ENCODE measurements at places on chromosomes 7 and 10. TPM values are rescaled to one million over a fixed set of nuclear protein-coding genes. Genes with fewer than 3 reads are reported as not detected.

DNA sequence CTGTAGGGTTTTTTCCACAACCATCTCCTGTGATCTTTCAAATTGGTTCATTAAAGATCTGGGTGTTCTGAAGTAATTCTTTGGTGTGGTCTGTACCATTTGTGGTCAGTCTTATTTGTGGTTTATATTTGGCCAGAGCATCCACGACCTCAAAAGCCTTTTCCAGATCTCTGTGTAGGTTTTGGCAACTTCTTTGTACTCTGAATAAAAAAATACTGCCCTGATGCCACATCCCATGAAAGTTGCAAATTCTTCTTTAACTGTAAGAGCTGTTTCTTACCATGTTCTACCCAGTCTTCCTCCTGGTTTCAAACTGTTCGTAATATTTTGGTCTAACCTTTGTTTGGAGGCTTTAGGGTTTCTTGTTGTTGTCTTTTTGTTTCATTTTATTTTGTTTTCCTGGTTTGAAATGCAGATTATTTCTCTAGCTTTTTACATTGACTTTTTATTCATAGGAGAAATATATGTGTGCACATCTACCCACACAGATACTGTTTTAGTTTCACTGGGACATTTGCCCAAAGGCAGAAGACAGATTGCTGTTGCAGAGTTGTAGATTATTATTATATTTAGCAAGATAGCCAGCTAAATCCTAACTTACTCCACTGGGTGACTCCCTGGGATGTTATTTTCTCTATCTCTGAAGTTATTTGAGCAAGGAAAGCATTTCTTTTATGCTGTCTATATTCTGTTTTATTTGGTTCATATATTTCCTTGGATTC is 123.2 kb upstream of the SAMD8 start:
- H3K4me3 ChIP-seq: no peak overlapping the region
- H3K27me3 ChIP-seq: no peaks in the 10 kb centered on the region
- peaks cover 14% of the 10 kb centered on the region for H3K4me1 ChIP-seq
- H3K27ac ChIP-seq: peak overlapping the region; percentile 61
- DNase-seq: no peak

DNA sequence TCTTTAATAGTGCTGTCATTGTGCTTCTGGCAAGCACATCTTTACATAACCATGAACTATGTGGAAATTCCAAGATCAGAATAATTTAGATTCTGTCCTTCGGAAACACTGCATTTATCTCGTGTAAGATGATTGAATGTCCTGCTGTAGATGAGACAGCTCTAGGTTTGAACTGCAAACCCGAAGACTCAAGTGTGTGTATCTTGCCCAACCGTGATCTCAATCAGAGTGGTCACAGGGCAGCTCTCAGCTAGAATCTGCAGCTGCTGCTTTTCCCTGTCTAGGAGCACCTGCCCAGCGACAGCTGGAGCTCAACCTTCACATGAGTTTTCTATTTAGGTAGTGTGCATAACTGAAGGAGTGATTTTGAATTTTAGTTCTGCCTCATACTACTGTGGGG is 17.5 kb upstream of the KIF20B start:
- peaks cover 7% of the 10 kb centered on the region for H3K27me3 ChIP-seq
- no peaks in the 10 kb centered on the region for H3K36me3 ChIP-seq
- no peaks in the 10 kb centered on the region for H3K4me1 ChIP-seq
- no peak for DNase-seq
- H3K4me3 ChIP-seq: no peak overlapping the region

DNA sequence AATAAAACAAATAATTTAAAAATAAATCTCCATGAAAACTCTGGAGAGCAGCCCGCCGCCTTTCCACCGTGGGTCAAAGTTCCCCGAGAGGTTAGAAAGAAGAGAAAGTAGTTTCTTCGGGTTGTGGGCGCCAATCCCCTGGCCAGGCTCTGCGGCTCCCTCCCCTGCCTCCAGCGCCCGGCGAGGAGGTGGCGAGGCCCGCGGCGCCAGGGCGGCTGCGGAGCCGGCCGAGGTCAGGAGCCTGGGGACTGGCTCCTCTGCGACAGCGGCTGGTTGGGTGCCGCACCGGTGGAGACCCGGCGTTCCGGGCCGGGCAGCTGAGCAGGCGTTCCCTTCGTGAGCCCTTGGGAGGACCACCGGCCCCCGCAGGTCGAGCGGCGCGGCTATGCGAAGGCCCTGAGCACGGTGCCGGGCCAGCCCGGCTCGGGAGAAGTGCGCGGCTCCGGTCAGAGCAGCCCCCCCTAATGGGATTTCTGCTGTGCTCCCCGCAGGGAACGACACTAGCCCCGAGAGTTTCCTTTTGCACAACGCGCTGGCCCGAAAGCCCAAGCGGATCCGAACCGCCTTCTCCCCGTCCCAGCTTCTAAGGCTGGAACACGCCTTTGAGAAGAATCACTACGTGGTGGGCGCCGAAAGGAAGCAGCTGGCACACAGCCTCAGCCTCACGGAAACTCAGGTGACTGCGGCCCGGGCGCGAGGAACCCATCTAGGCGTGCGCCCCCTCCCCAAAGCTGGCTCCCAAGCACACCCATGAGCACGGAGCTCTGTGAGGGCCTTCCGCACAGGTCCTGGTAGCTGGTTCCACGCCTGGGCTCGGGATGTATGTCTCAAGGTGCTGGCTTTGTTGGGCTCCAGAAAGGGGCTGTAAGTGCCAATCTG is 2.8 kb downstream of the EMX2 start:
- H3K36me3 ChIP-seq: peaks cover 3% of the 10 kb centered on the region
- no peak for DNase-seq
- peaks cover 78% of the 10 kb centered on the region for H3K27me3 ChIP-seq
- peaks cover 34% of the 10 kb centered on the region for H3K4me1 ChIP-seq

Gene KEL
- total RNA-seq: 0.31 TPM

DNA sequence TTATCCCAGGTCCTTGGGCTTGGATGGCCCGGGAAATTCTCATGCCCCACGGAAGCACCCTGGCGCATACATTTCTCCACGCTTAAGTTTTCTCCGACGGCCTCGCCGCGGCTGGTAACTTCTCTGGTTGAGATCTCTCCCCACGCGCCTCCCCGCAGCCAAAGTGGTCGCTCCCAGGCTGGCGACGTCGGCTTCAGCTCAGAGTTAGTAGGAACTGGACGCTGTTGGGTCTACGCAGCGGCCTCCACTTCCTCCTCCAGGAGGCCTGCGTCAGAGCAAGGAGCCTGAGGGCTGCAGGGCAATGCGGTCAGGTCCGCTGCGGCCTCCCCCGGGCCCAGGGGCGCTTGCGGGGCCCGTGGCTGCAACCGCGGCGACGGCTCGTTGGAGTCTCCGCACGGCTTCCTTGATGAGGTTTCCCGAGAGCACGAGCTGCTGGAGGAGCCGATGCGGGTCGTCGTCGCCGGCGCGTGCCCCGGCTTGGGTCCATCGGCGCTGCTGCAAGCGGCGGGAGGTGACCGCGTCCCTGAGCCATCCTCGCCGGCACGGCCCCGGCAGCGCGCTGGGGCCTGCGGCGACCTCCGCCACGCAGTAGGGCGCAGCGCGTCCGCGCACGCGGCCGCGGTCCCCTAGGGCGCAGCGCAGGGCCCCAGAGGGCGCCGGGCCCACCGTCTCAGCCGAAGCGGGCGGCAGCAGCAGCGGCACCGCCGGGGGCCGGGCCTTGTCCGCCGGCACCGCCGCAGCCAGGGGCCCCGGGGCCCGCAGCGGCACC is 744 bp downstream of the FRAT2 start:
- peaks cover 66% of the 10 kb centered on the region for H3K4me1 ChIP-seq
- peaks cover 1% of the 10 kb centered on the region for H3K36me3 ChIP-seq

All from activated T-cell treated with anti-CD3 and anti-CD28 coated beads, Interleukin-2, amount 50 U/mL, for 72 hours (primary cell).